ENCODE measurements at places on chromosomes 1 and 21.

DNA sequence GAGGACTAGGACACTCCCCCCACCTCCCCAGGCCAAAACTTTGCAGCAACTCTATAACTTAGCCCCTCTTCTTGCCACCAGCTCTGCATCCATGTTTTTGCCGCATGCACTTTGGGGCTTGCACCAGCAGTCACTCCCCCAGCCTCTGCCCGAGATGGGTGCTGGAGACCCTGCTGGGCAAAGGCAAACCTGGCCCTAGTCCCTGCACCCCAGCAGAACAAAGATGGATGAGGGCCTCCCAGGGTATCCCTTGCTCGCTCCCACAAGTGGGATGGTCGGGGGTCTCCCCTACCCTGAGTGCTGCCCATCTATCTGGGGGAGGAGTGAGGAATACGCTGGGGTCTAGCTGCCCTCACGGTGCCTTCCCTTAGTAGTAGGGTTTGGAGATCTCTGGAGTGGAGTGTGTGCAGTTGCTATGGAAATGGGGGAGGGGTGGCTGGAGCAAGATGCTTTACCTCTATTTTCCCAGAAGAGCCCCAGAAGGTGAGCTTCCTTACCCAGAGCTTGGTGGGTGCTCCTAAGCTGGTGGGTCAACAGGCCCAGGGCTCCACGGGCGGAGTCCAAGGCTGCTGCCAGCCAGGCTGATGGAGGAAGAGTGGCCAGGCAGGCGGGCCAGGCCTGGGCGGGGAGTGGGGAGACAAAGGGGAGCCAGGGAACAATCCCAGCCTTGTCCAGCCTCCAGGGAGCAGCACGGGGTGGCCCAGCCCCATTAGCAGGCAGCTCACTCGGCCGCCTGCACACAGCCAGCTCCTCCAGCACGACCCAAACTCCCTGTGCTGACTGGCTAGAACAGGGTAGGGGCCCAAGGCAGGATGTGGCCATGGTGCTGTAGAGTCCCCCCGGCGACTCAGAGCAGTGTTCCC is at the start of gene PAQR6:
PAQR6 (minus strand) TSS at position 597 of the 863 bp plus-strand sequence. CDS start 1,325 bp downstream, outside the sequence.
- no peak for DNase-seq

GRCh38 chr1:218048828-218049420 is 236.2 kb upstream of the RRP15 start:
- DNase-seq = no peak

DNA sequence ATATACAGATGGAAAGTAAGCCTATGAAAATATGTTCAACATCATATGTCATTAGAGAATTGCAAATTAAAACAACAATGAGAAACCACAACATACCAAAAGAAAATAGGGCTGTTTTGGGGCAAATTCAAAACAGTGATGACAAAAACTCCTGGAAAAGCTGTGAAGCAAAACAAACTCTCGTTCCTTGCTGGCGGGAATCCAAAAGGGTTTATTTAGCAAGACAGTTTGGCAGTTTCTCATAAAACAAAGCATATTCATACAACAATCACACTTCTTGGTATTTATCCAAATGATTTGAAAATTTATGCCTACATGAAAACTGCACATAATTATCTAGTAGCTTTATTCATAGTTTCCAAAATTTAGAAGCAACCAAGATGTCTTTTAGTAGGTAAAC is 44.4 kb downstream of the COL11A1 start:
- no peak for DNase-seq

DNA sequence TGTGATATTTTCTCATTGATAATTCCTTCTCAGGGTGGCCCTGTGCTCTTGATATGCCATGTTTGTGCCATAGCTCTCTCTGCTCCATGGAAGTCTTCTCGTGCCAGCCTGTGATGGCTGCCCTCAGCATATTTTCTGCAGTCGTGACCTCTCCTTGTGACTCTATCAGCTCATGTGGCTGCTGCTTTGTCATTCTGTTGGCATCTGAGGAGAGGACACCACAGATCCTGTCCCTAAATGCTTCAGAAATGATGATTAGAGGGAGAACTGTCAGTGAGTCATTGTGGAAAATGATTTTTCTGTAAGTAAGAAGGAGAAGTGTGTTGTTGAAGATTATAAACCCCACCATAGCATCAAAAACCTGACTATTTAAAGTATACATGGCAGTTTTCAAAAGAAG is 286.0 kb downstream of the ADGRL2 start:
- no peak for DNase-seq

DNA sequence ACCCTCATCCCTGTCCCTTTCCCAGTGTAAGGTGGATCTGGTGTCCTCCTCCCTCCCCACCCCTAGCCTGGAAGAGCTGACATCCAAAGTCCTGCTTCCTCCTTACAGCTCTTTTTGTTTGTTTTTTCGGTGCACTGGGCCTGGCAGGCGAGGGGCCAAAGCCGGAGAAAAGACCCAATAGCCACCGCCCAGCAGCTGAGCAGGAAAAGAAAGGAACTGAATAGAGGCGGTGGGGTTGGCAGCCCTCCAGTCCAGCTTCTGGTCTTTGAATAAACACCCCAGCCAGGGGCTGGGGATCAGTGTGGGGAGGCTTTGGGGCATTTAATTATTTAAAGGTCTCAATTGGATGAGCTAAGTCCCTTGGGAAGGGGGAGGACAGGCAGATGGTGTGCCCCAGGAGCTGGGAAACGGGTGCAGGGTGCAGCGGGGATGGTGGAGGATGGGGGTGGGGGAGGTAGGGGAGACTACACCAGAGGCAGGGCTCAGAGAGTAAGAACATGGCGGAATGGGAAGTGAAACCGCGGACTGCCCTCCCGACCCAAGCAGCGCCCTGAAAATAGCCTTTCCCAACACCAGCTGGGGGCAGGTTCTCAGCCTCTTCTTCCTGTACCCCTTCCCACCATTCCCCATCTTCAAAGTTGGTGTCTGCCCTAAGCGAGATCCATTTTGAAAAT is 20.2 kb downstream of the BTG2 start:
- no peak for DNase-seq

DNA sequence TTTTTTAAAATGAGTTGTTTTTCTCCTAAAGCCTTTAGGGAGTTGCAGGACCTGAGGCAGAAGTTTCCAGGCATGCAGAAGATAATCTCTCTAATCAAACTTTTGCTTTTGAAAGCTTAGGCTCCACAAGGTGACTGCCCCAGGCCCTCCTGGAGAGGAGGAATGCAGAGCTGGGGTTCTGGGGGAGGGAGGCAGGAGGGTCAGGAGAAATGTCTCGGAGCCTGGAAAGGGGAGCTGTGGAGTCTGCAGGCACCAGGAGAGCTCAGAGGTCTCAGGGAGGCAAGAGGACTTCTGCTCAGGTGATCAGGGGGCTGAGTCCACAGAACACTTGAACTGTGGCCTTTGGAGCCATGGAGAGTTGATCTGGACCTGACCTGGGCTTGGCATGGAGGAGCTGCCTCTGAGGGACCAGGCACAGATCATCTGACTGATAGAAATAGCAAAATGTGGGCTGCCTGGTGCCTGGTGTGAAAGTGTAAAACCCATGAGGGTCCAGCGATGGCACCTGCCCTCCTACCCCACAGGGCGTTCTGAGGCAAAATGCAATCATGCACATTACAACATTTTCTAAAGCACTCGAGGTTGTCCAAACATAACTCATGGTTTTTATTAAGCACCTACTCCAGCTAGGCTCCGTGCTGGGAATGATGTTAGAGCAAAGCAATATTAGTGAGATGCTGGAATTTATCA is 10.0 kb upstream of the ABCG1 start:
- no peak for DNase-seq

DNA sequence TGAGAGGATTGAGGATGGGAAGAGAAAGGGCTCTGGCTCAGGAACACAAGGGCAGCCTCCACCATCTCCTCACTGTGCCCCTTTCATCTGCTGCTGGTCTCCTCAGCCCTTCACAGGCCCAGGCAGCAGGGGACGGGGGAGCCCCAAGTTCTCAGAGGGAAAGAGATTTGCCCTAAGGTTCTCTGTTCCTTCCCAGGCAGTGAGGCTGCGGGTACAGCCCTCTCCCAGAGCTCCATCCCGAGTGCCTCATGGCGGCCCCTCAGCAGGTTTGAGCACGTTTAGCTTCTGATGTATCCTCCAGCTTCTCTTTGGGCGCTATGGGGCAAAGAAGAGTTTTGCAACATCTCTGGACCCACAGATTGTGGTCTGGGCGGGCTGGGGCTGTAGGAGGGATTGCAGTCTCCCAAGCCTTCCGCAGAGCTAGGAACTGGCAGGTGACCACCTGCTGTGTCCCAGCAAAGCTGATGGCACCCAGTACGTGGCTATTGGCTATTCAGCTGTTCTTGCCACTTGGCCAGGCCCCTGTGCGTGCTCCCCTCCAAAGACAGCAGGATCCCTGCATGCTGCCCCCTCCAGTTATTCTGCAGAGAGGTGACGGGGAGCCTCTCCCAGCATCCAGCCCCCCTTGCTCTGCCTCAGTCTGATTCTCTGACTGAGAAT is 10.1 kb downstream of the DISP3 start:
- no peak for DNase-seq

DNA sequence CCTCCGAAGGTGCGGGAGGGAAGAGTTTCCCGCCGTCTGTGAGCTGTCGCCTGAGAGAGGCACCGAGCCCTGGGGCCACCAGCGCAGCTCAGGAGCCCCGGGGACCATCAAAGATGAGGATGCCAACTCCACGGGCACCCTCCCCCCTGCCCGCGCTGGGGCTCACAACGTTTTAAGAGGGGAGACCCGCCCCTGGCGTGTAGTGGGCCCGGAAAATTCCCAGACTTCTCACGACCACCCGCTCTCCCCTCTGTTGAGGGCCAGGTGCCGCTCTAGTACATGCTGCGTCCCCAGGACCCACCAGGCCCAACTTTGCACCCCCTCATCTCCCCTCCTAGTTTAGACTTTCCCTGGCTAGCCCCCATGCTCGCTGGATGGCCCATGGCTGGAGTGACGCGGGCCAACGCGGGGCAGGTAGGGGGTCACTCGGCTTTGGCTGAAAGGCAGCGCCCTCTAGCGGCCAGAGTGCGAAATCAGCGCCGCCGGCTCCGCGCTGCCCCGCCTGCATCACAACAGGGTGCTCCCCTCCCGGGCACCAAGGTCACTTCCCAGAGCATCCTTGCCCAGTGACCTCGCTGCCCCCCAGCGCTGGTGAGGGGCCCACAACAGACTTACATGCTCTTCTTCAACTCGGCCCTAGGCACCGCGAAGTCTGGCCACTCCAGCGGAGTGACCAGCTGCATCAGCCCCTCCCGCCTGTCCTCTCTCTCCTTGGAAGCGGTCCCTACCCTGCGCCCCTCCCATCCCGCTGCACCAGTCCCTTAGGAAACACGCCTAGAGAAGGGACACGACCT is 1.8 kb downstream of the CD160 start:
- peak; percentile 57 for DNase-seq

GRCh38 chr1:36463463-36463802 is 751 bp downstream of the MRPS15 start:
- DNase-seq = no peak

- no peak for DNase-seq
These were observed 48.9 kb downstream of the GIPC2 start for GRCh38 chr1:78094639-78095038.

GRCh38 chr1:39992234-39992633 is 37.3 kb downstream of the MFSD2A start:
- DNase-seq = no peak

GRCh38 chr1:174077749-174078490 is 55.8 kb upstream of the RC3H1 start:
- DNase-seq = no peak

DNA sequence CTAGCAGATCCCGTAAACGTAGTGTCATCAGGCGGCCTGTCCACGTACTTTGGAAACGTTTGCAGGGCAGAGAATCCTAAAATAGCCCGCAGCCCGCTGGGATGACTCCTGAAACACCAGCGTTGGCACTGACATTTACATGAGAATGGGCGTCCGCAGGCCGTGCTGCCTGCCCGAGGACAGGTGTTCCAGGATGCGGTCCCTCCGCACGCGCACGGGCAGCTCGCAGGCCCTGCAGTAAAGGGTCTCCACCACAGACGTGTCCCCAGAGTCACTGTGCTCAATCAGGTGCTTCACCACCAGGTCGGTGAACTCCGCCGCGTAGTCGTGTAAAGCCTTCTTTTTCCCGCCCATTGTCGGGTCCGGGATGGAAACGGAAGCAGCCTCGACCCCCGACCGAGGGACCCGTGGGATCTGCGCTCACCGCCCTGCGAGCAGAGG is 5.8 kb upstream of the CCDC27 start:
- no peak for DNase-seq

- no peak for DNase-seq
These were observed 16.3 kb downstream of the ATG4C start for GRCh38 chr1:62800281-62800680.

DNA sequence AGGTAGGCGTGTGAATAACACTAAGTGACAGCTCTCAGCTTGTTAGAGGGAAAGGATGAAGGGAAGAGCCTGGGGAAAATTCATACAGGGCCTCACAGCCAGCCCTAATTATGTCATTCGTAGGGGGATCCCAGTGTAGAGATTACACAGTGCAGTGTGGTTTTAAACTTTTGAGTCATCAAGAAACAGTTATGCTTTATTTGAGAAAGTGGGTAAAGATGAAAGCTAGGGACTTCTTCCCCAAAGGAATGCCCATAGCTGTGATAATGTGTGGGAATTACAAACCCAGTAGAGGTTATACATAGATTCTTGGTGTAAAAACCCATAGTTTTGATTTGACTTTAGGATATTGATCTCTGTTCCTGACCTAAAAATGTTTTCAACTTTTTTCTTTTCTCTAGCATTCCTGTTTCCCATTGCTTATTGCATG is 1.9 kb downstream of the TTF2 start:
- no peak for DNase-seq

DNA sequence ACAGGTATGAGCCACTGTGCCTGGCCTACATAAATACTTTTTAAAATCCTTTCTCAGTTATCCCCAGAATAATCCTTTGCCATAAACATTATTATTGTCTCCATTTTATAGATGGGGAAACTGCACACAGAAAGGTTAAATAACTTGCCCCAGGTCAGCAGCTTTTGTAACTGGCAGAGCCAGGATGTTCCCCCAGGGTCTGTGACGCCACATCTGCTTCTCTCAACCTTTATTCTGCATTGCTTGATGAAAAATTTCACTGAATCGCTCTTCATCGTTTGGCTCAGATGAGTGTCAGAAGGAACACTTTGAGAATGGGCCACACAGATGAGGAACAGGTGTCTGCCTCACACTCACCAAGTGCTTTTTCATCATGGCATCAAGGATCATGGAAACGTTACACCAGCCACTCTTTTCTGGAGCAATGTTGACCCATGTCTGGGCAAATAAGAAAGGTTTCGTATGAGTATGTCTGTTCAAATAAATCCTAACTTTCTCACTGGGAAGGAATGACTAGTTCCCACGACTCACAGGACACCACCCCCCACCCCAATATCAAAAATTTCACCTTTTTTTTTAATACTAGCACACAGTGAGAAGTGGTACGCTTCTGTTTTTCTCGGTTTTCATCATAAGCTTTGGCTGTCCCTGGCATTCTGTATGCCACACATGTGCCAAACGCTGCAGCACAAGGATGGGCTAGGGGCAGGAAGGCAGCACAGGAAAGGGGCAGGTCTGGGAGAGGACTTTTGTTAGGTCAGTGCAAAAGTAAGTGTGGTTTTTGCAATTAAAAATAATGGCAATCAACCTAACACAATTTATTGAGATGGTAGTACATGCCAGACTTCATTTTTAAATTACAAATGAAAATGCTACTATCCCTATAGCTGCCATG is 9.0 kb upstream of the PTGFRN start:
- no peak for DNase-seq
